ENCODE measurements at places on chromosomes 11 and 22.

DNA sequence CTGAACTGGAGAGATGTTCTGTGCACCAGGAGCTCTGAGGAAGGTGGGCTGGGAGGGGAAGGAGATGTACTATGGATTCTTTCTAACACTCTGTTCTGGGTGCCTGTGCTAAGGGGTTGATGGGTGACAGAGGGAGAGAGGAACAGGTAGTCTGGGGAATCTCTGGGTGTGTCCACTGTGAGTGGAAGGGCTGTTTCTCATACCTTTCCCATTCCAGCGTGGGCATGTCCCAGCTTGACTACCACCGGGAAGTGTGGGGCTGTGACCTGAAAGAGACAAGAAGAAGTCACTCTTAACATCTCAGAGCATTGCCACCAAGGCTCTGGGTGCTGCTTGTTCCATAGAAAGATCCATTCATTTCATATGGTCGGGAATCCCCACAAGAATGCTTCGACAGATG, 121.9 kb downstream of the FBXO7 start:
- DNase-seq = no peak

DNA sequence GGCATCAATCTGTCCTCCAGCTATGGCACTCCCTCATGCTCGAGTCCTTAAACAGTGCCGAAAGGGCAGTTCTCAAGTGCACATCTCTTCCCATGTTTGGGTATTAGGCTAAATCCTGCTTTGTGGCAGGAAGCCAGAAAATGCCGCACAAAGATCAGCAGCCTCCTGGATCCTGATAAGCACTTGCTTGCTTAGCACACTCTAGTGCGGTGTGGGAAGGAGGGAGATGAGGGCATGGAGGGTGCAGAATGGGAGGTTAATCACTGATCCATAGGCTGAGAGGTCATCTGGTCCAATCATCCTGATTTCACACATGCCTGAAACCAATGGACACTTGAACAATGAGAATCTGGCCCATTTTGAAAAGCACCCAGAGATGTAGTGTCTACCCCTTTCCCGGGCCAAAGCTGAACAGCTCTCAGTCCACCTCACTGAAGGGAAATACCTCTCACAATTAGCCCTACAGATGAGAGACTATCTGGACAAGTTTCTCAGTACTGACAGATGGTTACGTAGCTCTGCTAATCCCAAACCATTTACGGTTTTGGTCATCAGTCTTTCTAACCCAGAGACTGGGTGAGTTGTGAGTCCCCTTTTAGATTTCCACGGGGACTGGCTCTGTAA, 29.8 kb upstream of the CHRM4 start:
- no peak for DNase-seq

- no peak for DNase-seq
Observed at GRCh38 chr11:47863189-47863897, 15.2 kb upstream of the NUP160 start.

DNA sequence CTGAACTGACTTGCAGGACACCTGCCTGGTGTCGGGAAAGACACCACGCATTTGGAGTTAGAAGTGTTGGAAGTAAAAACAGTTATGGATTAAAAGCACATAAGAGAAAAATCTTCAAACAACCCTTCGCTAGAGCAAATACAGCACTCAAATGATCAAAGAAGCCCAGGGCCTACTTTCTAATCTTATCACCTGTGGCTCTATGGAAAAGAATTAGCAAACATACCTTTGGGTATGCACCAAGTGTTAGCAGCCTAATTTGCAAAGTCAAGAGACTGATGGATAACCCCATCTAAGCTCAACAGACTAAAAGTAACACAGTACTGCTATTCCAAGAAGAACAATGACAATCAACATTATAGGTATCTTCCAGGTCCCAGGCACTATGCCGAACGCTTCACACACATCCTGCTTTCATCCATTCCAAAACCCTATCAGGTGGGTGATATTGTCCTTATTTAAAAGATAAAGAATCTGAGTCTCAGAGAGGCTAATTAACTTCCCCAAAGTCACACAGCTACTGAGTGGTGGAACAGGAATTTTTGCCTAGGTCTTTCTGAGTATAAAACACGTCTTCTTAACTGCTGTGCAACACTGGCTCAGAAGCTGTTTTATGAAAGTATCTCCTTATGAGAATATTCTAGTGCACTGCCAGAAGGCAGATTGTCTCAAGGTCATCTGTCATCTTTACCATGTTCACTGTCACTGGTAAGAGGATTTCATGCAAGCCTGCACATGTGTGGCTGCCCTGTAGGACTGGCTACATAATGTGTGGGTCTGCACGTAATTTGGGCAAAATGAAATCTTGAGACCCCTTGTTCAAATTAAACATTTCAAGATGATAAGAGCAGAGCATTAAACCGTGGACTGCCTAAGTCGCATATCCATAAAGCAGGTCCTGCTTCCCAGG, 16.4 kb downstream of the SLC1A2 start:
- DNase-seq = no peak

GRCh38 chr22:37741312-37741795, 44.5 kb downstream of the TRIOBP start:
- DNase-seq = no peak

DNA sequence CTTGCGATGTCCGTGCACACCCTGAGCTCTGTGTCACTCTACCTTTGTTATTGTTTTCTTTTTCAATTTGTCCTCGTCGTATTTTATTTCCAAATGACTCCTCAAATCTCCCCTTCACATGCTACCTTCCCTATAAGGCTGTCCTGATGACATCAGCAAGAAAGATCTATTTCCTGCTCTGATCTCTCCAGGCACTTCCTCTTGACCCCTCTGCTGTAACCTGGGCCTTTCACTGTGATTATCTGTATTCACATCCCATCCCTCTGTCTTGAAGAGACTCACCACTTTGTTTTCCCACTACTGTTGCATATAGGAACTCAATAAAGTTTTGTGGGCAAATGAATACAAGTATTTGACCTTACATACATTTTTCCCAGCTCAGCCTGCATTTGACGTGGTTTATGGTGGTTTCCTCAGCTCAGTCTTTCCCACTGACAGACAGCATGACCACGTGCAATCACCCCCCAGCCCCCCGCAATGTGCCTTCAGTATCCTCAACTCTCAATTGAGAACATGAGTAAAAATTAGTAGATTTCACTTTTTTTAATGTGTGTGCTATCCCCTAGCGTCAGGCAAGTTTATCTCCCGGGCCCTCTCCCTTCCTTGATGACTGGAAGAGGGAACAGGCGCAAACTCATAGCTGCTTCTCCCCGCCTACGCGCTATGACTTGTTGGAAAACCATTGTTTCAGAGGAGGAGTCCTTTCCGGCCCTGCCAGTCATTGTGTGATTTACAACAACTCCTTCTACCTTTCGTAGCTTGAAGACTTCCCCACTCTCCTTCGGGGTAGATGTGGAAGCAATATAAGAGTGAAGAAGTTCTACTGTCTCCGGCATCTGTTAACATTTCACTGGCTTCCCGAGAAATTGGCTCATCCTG, 498.5 kb downstream of the NTM start:
- no peak for DNase-seq

- DNase-seq = no peak
Observed at GRCh38 chr22:46576556-46577367, 39.3 kb upstream of the CELSR1 start.

DNA sequence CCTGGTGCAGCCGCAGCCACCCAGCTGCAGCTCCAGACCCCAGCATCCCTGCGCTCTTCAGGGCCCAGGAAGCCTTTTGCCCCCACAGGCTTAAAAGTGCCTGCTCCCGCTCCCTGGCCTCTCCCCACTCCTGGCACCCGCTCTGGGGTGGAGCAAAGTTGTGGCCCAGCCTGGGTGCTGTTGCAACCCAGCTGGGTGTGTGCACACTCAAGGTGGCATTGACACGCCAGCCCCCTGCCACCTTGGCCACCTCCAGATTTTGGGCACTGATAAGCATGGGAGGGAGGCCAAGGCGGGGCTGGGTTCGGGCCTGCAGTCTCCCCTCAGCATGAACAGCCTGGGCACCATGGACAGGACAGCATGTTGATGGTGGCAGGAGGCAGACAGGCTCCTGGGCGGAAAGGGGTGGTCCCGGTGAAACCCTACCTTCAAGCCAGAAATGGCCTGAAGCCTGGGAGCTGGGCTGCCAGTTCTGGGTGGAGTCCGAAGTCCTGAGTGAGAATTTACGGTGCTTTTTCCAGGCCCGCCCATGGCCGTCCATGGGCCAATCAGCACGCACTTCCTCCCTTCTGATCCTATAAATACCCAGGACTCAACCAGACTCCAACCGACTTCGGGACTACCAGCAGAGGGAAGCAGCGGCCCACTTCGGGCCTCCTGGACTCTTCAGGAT, 23.6 kb upstream of the RNASEH2C start:
- DNase-seq = peak; percentile 23

DNA sequence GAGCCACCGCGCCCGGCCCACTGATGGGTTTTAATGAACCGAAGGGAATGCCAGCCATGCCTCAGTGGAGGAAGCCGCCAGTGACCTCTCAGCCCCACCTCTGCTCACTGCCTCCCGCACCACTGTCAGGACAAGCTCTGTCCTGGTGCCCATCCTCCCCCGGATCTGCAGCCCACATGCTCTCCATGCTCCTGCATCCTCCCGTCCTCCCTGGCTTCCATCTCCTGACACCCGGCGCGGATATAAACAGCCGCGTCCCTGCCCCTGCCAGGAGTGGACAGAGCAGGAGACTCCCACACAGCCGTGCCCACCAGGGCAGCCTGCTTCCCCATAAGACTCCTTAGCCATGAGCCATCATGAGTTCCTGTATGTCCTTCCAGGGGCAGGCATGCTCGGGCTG, 26.9 kb downstream of the MACROD1 start:
- no peak for DNase-seq

DNA sequence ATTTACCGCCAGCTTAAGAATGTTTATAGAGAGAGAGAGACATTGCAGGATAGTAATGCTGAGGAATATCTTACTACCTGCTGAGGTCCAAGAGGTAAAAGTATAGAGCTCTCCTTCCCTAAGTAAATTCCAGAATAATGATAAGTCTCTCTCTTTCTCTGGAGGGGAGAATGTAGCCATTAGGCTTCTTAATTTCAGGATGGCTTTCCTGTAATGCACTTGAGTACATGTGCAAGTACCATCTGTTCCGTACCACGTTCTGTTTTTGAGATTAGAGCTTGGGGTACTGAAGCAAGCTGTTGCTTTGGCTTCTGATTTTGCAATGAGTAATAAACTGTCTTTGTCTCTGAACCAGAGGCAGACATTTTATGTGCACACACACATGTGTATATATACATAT, 1314.0 kb downstream of the JRKL start:
- no peak for DNase-seq

GRCh38 chr11:19013181-19013857, 47.2 kb downstream of the MRGPRX2 start:
- DNase-seq = no peak

GRCh38 chr11:128579798-128580504, 7.4 kb downstream of the ETS1 start:
- DNase-seq = no peak

- no peak for DNase-seq
Observed at GRCh38 chr11:106745941-106746340, 272.3 kb downstream of the GUCY1A2 start.

DNA sequence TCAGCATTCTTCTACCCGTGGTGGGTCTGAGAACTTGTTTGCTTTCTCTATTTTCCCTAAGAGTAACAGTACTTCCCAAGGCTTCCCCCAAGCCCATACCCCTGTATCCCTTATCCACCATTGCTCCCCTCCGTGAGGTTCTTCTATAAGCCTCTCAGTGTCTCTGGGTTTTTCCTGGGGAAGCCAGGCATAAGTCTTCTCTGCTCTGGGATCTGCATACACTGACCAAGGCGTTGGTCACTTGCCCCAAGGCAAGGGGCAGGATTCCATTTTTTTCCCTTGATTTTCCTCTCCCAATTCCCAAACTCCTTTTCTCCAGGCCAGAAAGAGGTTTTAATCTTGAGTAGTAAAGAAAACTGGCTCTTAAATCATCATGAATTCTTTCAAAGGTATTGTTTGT, 27.2 kb upstream of the NCAM1 start:
- DNase-seq = no peak

DNA sequence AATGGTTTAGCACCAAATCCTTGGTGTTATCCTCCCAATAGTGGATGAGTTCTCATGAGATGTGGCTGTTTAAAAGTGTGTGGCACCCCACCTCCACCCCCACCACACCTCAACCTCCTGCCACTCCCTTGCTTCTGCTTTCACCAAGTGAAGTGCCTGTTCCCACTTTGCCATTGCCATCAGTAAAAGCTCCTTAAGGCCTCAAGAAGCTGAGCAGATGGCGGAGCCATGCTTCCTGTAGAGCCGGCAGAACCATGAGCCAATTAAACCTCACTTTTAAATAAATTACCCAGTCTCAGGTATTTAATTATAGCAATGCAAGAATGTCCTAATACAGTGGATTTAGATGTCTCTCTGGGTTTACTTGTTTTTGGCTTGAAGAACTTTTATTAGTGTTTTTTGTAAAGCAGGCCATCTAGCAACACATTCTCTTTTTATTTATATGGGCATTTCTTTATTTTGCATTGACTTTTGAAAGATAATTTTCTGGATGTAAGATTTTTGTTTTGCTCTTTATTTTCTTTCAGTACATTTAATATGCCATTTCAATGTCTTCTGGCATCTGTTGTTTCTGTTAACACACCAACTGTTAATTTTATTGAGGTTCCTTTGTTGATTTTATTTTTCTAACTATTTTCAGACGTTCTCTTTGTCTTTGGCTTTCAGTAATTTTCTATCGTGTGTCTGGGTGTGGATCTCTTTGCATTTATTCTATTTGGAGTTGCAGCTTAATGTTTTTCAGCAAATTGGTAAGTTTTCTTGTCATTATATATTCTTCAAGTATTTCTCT, 724.5 kb upstream of the CNTN5 start:
- no peak for DNase-seq
